Trophoblast cell (in vitro differentiated cells and primary cell): ENCODE measurements at places on chromosomes 3 and 15.
A peak's percentile ranks its signal among the peaks of the same experiment; 100 is the strongest.

DNA sequence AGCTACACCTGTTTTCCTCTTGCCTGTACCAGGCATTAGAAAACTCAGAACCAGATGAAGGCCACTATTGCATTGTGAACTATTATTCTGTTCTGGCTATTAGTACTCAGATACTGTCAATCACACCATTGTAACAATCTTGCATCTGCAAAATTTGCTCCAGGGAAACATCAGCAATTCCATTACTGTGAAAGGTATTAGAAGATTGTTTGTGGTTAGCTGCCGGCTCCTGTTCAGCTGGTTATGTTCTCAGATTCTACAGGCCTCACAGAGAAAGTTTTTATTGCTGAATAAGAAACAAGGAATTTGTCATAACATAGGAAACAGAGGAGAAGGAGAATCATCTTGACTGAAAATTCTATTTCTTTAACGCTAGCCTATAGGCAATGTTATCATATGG lies 179.9 kb downstream of the PLOD2 start:
- peak; percentile 84 for DNase-seq

DNA sequence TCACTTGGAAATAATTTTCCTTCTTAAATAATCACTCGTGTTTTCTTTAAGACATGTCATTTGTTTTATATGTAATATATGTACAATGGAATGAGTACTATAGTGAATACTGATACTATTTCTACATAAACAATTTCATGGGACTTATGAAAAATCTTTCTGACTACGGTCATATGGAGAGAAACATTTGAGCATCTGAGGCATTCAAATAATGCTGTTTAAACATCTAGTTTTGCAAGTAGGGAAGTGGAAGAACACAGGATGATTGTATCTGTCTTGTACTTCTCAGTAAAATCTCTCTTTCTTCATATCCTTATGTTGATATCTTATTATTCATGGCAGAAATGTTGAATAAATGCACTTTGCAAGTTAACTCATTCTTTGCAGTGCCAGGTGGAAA lies 599.5 kb upstream of the KCNMB2 start:
- DNase-seq = peak; percentile 80

- no peak for DNase-seq
These were observed 27.6 kb downstream of the NEK4 start for GRCh38 chr3:52743152-52743551.

DNA sequence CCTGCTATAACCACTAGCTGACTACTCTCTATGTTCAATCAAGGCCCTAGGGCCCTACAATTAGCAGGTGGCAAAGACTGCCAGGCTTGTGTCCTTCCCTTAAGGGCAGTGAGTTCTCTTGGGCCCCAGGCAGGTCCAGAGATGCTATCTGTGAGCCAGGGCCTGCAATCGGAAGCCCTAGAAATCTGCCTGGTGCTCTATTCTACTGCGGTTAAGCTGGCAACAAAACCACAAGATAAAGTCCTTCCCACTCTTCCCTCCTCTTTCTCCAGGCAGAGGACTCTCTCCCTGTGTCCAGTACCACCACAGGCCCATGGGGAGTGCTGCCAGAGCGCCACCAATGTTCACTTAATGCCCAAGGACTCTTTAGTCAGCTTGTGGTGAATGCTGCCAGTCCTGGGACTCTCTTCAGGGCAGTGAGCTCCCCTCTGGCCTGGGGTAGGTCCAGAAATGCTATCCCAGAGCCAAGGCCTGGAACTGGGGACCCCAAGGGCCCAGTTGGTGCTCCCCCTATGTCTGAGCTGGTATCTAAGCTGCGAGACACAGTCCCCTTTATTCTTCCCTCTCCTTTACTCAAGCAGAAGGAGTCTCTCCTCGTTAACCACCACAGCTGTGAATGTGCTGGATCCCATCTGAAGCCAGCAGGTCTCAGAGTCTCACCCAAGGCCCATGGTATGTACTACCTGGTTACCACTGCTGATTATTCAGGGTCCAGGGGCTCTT lies 34.7 kb downstream of the XXYLT1 start:
- DNase-seq = no peak

DNA sequence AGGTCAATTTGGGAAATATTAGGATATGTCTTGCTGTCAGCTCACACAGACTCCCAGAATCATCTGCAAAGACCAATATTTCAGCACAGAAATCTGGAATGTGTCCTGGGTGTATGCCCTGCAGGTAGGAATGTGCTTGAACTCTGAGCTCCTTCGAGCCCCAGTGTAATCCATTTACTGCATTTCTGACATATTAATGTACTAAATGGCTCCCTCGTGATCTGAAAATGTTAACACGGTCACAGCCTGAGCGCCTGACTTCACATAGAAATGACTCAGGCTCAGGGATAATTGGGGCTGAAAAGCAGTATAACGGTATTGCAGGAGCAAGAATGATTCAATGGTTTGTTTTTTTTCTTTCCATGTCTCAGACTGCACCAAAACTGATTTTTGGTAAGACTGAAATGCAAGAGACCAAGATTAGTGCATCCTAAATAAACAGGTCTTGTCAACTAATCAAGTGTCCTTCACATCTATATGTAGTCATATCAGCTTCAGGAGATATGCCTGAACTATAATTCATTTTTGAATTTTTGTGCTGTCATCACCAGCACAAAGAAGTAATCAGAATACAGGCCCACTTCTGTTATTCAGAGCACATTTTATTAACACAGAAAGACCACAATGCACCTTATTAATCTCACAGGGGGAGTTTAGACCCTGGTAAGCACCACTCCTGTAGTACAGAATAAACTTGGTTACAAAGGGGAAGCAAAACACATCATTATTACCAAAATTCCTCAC lies 49.8 kb downstream of the DCLK3 start:
- peak; percentile 87 for DNase-seq

GRCh38 chr3:29515451-29515850 lies 234.6 kb downstream of the RBMS3 start:
- no peak for DNase-seq

GRCh38 chr3:140164922-140165590 lies 230.1 kb downstream of the CLSTN2 start:
- no peak for DNase-seq

DNA sequence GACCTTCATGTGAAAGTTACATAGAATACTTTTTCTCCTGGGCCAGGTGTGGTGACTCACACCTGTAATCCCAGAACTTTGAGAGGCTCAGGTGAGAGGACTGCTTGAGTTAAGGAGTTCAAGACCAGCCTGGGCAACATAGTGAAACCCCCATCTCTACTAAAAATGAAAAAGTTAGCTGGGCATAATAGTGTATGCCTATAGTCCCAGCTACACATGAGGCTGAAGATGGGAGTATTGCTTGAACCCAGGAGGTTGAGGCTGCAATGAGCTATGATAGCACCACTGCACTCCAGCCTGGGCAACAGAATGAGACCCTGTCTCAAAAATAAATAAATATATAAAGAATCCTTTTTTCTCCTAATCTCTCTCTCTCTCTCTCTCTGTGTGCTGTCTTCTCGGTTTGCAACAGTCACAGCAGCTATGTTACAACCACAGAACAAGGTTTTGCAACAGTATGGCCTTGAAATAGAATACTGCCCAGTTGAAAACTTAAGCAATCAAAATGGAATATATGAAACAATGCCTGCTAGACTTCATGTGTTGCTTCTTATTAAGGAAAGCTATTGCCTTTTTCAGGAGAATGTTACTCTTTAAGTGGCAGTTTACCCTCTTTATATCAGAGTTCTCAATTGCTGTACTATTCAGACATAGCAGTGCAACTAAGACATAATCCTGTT lies 12.3 kb upstream of the DENND4A start:
- DNase-seq = no peak

DNA sequence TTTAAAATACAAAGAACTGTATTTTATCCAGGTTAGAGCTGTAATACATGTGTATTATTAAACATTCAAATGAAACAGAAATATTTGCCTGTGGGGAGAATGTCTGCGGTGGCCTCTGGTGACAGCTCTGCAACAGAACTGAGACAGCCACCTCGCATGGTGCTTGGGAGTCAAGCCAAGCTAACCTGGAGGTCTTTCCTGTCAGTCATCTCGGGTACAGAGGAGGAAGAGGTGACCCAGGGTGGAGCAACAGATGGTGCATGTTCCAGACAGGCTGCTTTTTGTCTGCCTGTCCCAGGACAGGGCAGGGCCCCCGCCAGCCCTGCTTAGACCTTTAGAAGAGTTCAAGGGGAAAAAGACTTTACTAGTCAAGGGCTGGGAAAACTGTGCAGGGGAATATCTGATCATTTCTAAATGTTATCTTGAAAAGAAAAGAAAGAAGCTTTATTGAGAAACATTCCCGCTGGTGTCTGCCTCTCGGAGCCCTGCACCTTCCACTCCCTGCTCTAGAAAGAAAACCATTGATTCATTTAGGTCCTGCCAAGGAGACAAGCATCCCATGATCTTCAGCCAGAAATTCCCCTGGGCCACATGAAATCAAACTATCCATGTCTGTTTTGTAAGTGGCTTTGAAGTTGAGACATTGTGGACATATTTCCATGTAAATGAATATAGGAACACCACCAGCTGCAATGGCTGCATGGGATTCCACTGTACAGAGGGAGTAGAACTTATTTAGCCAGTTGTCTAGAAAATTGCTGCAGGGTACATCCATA lies 5.5 kb upstream of the NR2E3 start:
- no peak for DNase-seq

- no peak for DNase-seq
These were observed 11.2 kb downstream of the LRIG1 start for GRCh38 chr3:66489581-66489980.

DNA sequence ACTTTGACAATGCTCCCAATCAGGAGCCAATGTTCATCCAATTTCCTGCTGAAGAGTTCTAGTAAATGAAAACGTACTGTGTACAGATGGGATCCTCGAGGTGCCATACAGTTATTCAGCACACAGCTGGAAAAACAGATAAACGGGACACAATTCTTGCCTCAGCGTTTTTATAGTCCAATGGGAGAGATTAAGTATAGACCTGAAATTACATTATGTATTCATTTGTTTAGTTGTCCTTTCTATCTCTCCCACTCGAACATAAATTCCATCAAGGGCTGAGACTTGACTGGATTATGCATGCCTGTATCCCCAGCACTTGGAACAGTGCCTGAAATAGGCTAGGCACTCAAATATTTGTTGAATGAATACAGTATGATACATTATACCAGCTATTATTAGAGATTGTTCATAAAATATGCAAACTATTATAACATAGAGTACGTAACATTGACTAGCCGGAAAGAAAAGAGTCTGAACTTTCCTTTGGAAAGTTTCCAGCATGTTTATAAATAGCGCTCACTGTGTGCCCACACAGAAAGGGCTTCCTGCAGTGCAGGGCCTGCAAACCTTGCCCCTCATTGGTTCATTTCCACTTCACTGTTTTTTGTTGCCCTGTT lies 27.4 kb upstream of the SNTN start:
- no peak for DNase-seq

DNA sequence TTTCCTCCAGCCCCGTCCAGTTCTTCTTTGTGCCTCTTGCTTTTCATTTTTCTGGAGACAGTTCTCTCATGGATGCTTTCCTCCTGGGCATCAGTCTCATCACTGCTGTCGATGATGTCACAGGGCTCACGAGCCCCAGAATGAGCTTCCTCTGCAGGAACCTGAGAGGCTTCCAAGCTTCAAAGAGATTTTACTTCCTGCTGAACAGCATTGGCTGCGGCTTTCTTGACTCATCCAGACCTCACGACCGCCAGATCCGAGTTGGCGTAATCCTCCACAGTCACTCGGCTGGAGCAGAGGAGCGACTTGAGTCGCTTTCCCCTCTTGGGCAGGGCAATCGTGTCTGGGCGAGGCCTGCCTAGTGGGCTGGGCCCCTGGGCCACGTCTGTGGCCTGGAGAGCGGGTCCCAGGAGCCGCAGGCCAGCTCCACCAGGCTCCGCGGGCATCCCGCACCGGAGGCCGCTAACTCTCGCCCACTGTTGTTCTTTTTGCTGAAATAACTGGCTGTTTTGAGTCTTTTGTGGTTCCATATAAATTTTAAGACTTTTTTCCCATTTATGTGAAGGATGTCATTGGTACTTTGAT lies 20.8 kb upstream of the FAN1 start:
- DNase-seq = no peak

GRCh38 chr15:61653110-61653509 lies 407.1 kb downstream of the VPS13C start:
- no peak for DNase-seq

GRCh38 chr3:142987080-142987700 lies 14.2 kb upstream of the U2SURP start:
- DNase-seq = peak; percentile 78

DNA sequence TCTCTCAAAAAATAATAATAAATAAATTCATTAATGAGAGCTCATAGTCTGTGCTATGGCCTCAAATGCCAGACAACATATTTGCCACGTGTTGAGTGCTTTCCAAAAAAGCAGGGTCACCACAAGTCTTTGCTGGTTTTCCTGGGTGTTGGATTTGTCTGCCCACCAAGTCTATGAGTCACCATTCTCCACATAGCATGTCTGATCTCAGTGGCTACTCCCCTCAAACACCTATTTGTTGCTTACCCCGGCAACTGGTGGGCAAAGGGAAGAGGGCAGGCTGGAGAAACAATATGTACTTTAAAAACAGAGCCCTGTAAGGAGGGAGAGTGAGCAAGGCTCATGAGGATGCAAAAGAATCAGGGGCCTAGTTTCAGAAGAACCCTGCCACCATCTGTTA lies 120.0 kb upstream of the ARRDC4 start:
- no peak for DNase-seq

- DNase-seq = peak; percentile 56
These were observed 17.9 kb downstream of the SLC35A5 start for GRCh38 chr3:112579697-112580096.

DNA sequence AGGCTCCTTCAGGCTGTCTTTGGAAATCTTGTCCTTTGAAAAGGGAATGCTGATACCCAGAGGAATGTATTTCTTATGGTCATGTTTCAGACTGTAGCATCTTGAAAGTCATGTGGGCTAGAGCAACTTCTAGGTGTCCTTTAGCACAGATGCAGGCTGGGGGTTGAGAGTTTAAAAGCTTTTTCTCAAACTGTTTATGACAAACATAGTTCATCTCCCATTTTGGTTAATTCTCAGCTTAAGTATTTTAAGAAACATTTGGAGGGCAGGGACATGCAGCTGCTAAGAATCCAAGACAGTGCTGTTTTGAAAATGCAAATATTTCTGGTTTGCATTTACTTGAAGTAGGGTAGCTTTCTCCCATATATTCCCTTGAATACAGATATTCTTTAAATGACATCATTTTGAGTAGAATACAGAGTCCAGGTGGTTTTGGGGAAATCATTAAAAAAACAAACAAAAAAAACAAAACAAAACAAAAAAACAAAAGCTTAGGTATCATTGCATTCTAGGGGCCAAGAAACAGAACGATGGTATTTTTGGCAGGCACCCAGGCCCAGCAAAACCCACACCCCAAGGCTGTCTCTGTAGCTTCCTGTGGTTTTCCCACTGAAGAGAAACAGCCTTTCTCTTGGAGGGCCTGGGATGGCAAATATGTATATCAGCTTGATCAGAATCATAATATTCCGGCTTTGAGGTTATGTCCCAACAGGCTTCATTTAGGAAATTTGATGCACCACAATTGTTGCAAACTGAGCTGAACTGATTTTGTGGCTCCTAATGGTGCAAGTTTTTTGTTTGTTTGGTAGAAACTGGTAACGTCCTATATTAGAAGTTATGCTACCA lies 120.0 kb downstream of the ATG7 start:
- DNase-seq = no peak
